ENCODE measurements at places on chromosomes 11 and 22.

DNA sequence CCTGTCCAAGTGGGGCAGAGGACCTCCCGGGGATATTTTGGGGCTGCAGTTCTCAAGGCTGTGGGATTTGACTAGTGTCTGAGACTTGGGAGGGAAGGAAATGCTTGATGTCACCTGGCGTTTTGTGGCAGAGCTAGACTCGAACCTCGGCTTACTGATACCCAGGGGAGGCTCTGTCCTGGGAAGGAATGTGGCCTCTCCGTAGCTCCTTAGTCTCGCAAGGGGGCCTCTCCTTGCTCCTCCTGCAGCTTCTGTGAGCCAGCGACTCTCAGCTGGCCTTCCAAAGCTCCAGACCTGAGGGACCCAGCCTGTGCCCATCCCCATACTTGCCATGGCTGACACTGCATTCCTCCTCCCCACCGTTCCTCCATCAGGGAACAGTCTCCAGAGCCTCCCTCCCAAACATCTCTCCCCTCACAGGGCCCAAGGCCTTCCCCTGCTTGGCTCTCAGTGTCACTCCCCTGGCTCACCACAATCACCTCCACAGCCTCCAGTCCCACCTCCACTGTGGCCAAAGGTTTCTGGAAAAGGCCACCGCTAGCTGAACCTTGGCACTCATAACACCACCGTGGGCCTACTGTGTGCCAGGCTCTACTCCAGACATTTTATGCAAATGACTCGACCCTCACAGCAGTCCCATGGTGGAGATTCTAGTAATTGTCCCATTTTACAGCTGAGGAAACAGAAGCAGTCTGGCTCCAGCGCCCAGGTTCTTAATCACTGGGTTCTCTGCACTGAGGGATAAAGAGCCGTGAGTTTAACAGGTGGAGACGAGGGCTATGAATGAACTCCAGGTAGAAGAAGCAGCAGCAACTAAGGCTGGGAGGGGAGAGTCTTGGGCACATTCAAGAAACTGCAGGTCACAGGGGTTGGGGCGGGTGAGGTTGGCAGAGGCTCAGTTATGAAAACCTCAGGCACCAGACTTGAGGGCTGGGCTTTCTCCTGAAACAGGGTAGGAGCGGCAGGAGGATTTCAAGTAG is 12.1 kb downstream of the P2RY2 start:
- DNase-seq: no peak

GRCh38 chr22:17984114-17984513 is 40.2 kb downstream of the MICAL3 start:
- DNase-seq: no peak

- DNase-seq: no peak
These were observed 7.4 kb downstream of the PTPRJ start for GRCh38 chr11:47987781-47988180.

- DNase-seq: peak; percentile 11
These were observed 425.9 kb downstream of the TMEM135 start for GRCh38 chr11:87463486-87464102.

GRCh38 chr11:36012979-36013378 is 69.1 kb downstream of the LDLRAD3 start:
- no peak for DNase-seq

GRCh38 chr11:119432484-119433357 is 9.7 kb upstream of the THY1 start:
- DNase-seq: no peak

- DNase-seq: no peak
These were observed 7.3 kb upstream of the TP53I11 start for GRCh38 chr11:44957776-44958564.

GRCh38 chr11:104487046-104487806 is 323.3 kb upstream of the PDGFD start:
- no peak for DNase-seq

DNA sequence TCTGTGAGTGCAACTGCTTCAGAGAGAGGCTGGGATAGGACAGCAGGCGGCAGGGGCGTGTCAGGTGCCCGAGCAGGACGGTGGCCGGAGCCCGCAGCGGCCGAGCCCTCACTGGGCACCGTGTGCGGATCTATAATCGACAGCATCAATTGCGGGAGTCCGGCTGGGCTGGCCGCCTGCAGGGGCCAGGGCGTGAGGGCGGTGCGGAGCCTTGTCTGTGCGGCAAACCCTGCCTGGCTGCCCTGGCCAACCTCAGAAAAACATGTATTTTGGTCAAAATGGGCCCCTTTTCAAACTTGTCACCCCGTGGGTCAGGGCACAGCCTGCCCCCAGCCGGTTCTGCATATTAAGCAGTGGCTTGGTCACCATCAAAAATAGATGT is 91.3 kb upstream of the KCNQ1OT1 start:
- DNase-seq: no peak

- DNase-seq: no peak
These were observed 452.6 kb downstream of the NELL1 start for GRCh38 chr11:21121991-21122390.

GRCh38 chr22:35558031-35558430 is 17.4 kb downstream of the RASD2 start:
- no peak for DNase-seq

DNA sequence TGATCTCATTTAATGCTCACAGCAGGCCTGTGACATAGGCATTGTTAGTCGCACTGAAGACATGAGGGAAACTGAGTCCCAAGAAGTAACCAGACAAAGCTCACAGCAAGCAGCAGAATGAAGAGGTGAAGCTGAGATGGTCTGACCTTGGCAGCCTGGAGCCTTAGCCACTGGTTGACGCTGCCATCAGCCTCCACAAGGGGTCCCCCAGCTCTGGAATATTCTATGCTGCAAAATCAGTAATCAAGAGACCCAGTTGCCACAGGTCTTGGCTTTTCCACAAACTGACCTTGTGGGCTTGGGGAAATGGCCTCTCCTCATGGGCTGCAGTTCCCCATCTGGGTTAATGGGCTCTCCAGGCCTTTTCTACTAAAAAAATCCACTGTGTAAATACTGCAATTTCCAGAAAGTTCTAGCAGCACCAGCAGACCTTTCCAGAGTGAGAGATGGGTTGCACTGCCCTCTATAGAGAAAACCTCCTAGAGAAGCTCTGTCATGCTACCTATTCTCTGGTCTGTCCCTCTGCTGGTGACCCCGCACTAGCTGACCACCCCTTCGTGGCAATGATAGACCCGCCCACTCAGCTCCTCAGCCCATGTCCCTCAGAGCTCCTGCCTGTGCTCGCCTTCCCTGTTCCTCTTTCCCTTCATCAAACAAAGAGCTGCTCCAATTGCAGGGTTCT is 22.6 kb upstream of the ISX start:
- DNase-seq: no peak

DNA sequence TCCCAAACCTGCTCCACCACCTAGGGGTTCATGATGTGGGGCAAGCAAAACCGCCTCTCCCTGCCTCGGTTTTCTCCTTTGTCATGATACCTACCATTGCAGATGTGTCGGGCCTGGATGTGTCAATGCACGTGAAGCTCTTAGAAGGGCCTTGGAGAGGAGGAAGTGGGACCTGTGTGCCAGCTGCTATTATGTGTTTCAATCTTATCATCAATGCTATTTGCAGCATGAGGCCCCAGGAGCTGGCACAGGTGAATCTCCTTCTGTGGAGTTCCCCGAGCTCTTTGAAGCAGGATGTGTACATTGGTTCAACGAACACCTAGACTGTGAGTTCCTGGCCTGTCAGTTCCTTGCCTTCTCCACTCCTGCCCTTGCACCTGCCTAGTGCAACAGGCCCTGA is 331.6 kb downstream of the CTTN start:
- no peak for DNase-seq

- no peak for DNase-seq
These were observed 1082.5 kb downstream of the BRD1 start for GRCh38 chr22:48744967-48745841.

DNA sequence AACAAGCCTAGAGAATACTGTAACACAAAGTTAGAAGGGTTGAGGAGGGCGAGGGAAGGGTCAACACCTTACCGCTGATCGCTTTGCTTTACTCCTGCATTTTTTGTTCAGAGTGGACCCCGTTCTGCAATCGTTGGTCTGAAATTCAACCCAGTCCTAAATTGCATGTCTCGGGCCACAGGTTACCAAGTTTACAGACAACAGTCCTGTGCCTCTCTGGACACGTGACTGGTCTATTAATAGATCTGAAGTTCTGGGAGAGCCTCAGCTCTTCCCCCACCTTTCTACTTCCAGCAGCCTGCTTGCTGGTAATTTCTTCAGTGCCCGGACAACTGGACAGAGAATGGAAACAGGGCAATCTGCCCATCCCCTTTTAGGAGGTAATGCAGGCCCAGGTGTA is 74.2 kb downstream of the STIM1 start:
- DNase-seq: no peak

- DNase-seq: no peak
These were observed 17.7 kb downstream of the APIP start for GRCh38 chr11:34898474-34898873.

- no peak for DNase-seq
These were observed 8.6 kb downstream of the SNAP29 start for GRCh38 chr22:20867179-20868024.

- no peak for DNase-seq
These were observed 26.3 kb downstream of the KCNJ1 start for GRCh38 chr11:128840783-128841182.

GRCh38 chr22:27523711-27524110 is 277.8 kb downstream of the MN1 start:
- no peak for DNase-seq

DNA sequence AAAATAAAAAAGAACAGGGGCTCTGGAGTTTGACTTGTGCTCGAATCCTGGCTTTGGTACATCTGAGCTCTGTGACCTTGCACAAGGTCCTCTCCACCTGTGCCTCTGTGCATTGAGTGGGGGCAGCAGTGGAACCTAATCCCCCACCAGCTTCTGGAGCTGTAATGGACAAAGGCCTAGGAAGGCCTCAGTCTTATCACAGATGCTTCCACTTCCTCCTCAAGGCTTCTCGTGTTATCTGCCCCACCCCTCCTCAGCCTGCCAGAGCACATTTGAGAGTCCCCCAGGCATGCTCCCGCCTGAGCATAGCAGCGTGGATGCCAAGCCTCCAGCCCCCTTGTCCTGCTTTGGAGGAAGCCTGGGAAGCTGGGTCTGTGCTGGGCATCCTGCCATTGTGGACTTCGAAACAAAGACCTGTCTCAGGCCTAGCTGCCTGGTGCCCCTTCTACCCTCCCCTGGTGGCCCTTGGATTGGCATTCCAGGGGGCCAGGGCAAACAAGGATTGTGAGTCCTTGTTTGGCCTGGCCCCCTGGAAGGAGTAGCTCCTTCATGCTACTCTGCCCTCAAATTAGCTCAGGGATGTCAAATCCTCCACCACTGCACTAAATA is 15.0 kb downstream of the SLC35E4 start:
- no peak for DNase-seq

- DNase-seq: peak; percentile 66
These were observed at the start of gene OR52N2 for GRCh38 chr11:5808500-5809121. TSS of gene OR52N2 (plus strand) at chr11:5808924. CDS start at chr11:5820336, 11,412 bp downstream.

GRCh38 chr11:131734871-131735270 is 364.5 kb downstream of the NTM start:
- DNase-seq: no peak

DNA sequence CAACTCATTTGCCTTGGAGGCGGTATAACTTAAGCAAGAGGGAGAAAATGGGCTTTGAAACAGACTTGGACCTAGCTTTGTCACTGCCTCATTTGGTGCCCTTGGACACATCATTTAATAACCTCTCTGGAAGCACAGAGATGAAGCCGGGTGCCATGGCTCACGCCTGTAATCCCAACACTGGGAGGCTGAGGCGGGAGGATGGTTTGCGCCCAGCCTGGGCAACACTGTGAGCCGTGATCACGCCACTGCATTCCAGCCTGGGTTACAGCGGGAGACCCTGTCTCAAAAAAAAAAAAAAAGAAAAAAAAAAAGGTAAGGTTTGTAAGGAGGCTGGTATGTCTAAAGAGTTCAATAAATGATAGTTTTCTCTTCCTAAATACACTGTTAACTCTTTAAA is 806 bp downstream of the COA4 start:
- peak; percentile 35 for DNase-seq

DNA sequence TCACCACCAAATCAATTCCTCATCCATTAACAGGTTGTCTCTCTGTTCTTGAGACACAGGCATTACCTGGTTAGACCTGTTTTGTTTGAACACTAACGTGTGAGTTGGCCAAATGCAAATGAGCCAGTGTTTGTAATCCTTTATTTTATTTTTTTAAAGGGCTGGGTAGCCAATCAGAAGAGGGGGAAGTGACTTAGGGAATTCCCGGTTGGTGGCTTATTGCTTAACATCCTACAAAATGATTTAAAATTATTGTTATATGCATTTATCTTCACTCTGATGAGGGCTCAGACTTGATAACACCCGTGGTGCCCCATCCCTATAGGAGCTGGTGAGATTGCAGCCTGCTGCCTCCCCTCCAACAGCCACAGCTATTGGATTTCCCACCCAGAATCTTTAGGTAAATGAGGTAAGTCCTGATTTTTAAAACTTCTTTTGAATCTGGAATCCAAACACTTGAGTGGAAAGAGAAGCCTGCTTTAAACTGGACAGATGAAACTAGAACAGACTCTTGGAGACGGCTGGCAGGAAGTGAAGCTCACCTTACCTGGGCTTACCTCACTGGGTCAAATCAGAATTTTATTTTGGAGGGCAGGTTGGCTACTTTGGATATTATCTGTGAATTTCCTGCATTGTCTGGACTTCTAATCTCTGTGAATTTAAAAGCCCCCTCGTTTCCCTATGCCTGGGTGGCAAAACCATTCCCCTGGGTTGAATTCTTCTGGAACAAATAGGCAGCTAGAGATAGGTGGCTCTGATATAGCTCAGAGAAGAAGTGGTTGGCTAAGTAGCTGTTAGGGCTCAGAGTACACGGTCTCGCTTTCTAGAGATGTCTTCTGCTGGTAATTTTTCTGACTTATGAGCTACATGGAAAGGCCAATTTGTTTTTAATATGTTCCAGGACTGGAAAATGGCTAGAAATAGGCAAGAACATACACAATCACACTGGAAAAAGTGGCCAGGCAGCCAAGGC is at the start of gene EHF:
Gene EHF, plus strand, starts transcription at position 274 of the 973 bp plus-strand sequence. CDS start 21,538 bp downstream, outside the sequence.
- DNase-seq: no peak

All from RKO (cell line).